NCI-H774 (cell line): ENCODE measurements at places on chromosomes 3 and 15.

DNA sequence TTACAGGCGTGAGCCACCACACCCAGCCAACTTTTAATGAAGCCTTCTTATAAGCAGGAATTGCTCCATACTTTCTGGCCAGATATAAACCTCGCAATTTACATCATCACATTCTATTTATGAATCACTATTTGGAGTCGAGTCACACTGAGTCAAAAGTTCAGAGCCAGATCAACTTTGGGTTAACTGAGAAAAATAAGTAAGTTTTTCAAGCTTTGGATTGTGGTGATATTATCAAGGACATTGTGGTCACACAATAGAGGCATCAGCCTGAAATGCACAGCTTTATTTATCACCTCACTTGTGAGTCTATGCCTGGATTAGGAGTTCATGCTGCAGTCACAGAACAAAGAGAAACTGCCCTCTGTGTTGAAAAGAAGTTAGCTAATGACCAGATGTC is 1163.5 kb downstream of the ROBO1 start:
- DNase-seq = no peak

- DNase-seq = peak; percentile 7
Measured at GRCh38 chr15:41465822-41466421, 27.8 kb upstream of the ITPKA start.

- no peak for DNase-seq
Measured at GRCh38 chr3:23961066-23961465, 16.0 kb downstream of the NR1D2 start.

GRCh38 chr15:77419836-77420609 is at the start of gene PEAK1:
PEAK1 (minus strand) TSS chr15:77420104; CDS start chr15:77181926, 238,178 bp downstream.
- DNase-seq = peak; percentile 98

- DNase-seq = no peak
Measured at GRCh38 chr15:96166223-96167200, 164.0 kb upstream of the NR2F2 start.

DNA sequence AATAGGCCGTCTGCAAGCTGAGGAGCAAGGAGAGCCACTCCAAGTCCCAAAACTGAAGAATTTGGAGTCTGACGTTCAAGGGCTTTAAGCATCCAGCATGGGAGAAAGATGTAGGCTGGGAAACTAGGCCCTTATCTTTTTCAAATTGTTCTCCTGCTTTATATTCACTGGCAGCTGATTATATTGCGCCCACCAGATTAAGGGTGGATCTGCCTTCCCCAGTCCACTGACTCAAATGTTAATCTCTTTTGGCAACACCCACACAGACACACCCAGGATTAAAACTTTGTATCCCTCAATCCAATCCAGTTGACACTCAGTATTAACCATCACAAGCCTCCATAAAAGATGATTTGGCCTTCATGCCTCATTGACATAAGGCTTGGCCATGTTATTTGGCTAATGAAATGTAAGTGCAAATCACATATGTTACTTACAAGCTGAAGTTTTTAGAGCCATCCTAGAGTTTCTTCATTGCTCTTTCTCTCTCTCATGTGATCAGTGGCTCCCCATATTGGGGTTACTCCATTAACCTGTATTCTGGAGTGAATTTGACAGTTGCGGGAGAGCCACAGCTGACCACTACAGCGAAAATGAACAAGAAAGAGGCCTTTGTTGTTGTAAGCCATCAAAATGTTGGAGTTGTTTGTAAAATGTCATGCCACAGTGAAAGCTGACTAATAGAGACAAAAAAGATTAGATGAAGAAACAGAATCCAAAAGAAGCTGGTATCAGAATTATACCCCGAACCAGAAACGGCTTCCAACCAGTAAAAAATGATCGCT is 61.7 kb downstream of the GBE1 start:
- no peak for DNase-seq

GRCh38 chr3:48927928-48928327 is 9.3 kb downstream of the ARIH2 start:
- no peak for DNase-seq

DNA sequence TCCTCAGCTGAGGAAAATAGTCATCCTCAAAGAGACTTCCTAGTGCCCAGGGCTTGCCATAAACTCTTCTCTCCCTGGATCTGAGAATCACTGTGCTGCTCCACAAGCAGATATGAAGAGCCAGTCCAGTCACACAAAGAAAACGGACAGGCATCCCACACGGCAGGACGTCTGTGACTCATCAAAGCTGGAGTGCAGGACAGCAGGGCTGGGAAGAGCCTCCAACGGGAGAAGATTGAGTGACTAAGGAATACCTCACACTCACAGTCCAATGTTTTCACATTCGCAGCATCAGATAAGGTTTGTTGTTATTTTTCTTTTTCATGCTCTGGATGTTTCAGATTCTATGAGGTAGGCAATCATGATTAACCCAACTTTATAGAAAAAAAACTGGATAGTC is 57.8 kb downstream of the NEK10 start:
- no peak for DNase-seq

GRCh38 chr15:73686781-73687256 is 2.6 kb downstream of the CD276 start:
- DNase-seq = no peak

- DNase-seq = no peak
Measured at GRCh38 chr3:29202378-29202777, 78.5 kb upstream of the RBMS3 start.

DNA sequence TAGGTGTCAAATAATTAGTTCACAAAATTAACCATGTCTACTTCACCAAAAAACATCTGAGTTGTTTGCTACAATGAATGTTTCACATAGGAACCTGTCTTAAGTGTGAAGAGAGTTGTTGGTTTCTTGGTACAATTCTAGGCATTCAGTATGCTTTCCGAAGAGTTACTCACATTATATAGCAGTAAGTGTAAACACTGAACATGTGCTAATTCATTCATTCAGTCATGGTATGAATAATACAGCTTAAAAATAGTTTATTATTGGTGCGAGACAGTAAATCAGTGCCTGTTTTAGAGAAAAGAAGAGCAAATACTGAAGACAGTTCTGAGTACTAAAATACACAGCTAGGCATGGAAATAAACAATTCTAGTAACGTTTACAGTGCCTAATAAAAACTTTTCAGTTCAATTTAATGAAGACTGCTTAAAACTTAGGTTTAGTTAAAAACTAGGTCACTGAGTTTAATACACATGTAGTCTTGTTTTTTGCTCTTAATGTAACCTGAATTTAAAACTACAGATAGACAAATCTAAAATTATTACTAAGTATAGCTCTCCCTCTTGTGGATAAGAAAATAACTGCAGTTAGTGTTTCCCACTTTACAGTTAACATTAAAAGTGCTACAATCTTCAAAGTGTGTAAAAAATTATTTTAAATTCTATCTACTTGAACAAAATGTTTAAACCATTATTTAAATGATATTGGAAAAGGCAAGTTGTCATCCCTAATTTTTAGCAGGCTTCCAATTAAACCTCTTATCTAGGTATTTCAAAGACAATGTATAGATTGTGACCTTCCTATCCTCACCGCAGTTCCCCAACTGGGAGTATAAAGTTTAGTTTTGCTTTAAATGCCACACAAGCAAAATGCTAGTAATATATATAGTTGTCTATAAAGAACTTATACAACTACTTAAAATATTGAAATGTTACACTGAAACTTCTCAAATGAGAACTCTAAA is 20.1 kb upstream of the ZCWPW2 start:
- no peak for DNase-seq

- DNase-seq = no peak
Measured at GRCh38 chr3:31695280-31696008, 162.7 kb downstream of the STT3B start.

GRCh38 chr3:151976211-151977050 is 103.0 kb downstream of the SUCNR1 start:
- DNase-seq = no peak
